ENCODE measurements at places on chromosomes 2 and 18. TPM values are rescaled to one million over a fixed set of nuclear protein-coding genes. Genes with fewer than 3 reads are reported as not detected.

Gene LIMS4
- 3.3 TPM for total RNA-seq

- DNase-seq: no peak
Observed at GRCh38 chr2:178163395-178163794, 30.9 kb upstream of the OSBPL6 start.

DNA sequence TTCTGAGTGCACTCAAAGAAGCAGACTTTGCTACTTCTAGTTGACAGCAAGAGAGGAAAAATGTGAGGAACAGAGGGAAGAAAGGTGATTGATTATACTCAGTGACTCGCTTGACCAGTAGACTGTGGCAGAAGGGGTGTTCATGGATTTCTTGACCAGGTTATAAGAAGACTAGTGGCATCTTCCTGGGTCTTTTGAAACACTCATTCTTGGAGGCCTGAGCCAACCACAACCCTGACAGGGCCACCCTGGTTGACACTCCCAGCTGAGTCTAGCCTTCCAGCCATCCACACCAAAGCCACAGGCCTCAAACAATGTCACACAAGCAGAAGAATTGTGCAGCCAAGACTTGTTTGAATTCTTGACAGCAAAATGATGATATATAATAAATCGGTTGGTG is 366.3 kb downstream of the SS18 start:
- DNase-seq: no peak

DNA sequence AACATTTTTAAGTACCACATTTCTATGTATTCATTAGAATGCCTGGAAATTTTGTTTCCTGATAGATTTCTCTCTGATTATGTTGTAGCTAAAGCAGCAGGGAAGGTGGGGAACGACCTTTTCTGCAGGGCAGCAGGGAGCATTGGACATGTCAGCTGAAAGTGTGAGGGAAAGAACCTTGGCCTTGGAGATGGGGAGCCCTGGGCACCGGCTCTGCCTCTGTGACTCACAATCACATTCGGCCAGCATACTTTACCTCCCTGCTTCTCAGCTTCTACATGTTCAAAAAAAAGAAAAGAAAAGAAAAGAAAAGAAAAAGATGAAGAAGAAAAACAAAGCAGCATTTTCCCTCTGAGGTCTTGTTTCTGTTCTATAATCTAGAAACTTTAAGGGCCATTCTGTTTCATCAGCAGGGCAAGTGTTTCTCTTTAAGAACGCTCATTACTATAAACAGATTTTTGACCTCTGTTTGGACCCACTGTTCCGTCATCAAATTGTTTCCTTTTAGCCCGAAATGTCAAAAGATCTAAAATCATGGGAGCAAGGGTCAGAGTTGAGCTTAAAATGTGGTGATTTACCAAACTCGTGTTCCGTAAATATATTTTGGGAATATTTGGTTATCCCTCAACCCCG is 27.9 kb downstream of the SETBP1 start:
- DNase-seq: no peak
